Posterior cingulate gyrus (tissue), 11 donors: ENCODE measurements at places on chromosomes 2 and 18.
A peak's percentile ranks its signal among the peaks of the same experiment; 100 is the strongest.

DNA sequence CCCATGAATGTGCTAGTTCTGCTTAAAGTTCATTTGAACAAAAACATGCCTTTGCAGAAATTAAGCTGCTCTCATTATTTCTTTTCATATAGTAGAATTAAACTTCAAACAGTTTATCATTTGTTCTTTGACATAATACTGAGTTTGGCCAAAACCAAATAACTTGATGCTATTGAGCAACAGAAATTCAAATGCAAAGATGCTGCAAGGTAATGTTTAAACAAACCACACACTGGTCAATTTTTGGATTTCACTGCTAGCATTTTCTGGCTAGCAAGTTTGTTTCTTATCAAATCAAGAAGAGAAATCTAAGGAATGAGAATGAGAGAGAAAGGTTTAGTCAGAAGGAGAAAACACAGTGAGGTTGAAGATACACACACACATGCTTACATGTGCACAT lies 80.0 kb downstream of the LYPD1 start:
- no peak for DNase-seq

DNA sequence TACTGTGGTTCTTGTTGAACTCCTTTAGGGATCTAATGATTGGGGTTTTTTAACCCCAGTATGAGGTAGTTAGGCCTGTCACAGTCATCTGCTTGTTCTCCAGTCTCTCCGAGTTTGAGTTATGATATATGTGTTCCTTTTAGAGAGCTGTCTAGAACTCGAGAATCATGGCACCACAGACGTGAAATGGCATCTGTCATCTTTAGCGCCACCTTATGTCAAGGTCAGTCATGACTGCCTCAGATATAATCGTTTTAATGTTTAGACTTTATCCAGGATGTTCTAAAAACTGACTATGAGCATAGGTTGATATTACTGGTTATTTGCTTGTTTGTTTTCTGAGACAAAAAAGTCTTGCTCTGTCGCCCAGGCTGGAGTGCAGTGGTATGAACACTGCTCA lies 112.2 kb downstream of the CEP192 start:
- no peak for DNase-seq

- DNase-seq: no peak
Measured at GRCh38 chr2:23293063-23293462, 91.9 kb upstream of the KLHL29 start.

DNA sequence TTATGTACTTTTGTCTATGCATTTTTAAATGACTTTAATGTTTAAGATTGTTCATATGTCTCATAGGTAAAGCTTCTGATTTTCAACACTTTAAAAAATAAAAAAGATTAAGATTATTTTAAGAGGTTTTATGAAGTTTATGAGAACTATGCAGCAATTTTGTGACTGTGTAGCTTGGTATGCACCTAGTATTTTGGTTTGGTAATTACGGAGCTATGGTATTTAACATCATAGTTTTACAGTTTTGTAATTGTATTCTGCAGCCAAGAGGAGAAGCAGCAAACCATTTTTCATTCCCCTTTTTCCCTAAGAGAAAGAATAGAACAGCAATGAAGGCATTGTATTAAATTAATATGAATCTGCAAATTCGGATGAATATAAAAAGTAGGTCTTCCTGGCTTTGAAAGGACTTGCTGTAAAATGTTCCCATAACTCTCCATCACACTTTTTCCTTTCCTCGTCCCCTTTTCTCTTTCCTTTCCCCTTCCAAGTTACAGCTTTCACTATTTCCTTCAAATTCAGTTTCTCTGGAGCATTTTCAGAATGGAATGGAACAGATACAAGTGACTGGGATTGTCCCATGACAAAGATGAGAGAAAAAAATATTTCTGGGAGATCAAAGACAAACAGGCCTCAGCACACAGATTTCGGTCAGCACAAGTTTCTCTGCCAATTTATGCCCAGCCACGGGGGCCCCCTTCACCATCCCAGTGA lies 26.1 kb upstream of the PIEZO2 start:
- DNase-seq: no peak

DNA sequence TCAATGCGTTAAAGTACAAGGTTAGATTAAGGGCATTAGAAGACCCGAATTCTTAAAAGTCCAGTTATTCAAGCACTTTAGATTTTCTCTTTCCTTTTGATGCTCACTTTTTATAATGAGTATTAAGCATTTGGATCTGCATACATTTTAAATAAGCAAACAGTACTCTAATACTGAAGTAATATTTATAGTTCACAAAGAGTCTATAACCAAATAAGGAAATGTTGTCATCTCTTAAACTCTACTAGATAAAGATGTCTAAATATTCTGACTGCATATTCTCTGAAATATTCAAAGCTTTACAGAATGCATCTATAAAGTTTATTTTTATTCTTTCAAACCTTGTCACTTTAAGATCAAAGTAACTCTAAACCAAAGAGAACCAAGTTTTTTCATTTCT lies 25.5 kb downstream of the PPP3R1 start:
- DNase-seq: no peak

- no peak for DNase-seq
Measured at GRCh38 chr2:151575338-151575737, 158.9 kb downstream of the NEB start.

GRCh38 chr18:12630136-12630535 lies 27.8 kb downstream of the SPIRE1 start:
- no peak for DNase-seq

GRCh38 chr2:188940171-188940570 lies 34.0 kb upstream of the COL3A1 start:
- no peak for DNase-seq

DNA sequence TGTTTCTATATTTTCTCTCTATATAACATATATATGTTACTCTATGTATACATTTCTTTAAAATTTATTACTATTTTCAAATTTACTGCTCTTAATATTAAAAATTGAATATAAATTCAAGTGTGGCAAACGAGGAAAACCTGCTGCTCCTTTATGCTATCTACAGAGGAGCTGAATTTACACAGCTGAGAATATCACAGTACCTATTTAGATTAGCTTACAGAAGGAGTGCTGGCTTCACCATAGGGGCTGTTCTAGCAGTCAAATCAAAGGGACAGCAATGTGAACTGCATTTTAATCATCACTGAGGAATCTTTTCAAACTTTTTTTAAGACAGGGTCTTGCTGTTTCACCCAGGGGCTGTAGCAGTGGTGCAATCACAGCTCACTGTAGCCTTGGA lies 213.8 kb downstream of the SRBD1 start:
- DNase-seq: no peak

DNA sequence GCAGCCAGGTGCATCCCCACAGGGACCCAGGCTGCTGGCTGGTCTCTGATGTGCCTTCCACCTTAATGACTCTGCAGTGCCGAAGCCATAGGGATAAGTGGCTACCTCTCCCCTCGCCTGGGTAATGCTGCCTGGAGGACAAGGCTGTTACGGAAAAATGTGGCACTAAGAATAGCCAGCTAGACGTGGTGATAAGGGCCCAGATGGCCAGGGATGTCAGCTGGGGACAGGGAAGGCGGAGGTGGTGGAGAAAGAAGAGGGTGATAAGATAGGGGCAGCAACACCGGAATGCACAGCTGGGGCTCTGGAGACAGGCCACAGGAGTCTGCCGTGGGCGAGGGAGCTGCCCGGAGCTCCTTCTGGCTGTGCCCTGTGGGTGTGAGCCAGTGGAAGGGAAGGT lies 170.6 kb downstream of the FHOD3 start:
- no peak for DNase-seq

GRCh38 chr2:207529330-207530159 lies at the start of gene CREB1:
CREB1 (plus strand) TSS chr2:207529962; CDS start chr2:207555636, 25,674 bp downstream.
- peak; percentile 98 for DNase-seq

DNA sequence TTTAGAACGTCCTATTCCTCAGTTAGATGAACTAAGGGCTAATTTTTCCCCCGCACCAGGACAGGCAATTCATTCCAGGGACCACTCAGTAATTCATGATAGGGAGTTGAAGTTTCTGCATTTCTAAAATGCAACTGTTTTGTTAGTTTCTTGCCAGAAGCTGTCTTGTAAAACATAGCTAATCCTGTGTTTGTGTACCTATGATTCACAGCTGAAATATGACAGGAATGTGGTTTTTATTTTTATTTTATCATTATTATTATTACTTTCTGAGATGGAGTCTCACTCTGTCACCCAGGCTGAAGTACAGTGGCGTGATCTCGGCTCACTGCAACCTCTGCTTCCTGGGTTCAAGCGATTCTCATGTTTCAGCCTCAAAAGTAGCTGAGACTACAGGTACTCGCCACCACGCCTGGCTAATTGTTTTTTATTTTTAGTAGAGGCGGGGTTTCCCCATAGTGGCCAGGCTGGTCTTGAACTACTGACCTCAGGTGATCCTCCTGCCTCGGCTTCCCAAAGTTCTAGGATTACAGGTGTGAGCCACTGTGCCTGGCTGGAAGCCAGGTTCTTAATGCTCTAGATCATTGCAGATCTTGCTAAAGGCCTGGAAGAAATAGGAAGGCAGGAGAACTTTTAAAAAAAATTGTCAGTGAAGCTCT lies 154.8 kb upstream of the FHL2 start:
- DNase-seq: no peak

- DNase-seq: no peak
Measured at GRCh38 chr18:48640566-48641270, 101.9 kb downstream of the CTIF start.

GRCh38 chr2:189412330-189412953 lies 28.8 kb upstream of the WDR75 start:
- DNase-seq: peak; percentile 25

GRCh38 chr2:102891296-102891695 lies 129.5 kb downstream of the TMEM182 start:
- DNase-seq: no peak

DNA sequence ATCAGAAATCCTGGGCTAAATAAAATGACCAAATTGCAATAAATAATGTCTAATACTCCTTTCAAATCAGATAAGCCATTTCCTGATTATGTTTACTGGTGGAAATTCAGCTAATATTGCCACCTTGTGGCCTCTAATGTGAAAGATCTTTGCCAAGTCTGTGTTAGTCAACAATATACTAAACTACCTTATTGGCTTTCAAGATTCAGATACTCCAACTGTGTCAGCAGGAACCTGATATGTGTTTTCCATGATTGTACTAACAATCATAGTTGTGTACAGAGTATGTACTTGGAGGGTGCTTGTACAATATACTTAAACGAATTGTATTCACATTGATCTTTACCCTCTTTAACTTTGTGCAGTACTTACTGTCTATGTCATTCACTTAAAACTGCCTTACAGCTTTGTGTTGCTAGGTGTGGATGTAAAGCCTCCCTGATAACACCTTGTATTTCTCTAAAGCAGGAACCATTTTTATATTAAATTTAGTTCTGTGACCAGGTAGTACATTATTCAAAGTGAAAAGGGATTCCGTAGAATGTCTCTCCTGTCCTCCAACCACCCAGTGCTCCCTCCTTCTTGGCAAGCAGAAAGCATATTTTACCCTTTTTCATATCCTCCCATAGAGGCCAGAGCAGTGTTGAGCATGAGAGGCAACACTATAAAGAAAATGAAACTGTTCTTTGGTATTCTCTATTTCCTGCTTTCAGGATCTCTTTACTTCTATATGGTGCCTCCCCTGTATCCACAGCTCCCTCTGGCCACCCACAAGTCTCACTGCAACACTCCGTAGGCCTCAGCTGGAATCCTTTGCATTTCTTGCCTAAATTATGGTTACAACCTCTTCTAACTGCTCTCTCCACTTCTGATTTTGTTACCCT lies 75.2 kb upstream of the C2orf15 start:
- DNase-seq: no peak

- no peak for DNase-seq
Measured at GRCh38 chr2:55025082-55025481, 25.2 kb downstream of the RTN4 start.

DNA sequence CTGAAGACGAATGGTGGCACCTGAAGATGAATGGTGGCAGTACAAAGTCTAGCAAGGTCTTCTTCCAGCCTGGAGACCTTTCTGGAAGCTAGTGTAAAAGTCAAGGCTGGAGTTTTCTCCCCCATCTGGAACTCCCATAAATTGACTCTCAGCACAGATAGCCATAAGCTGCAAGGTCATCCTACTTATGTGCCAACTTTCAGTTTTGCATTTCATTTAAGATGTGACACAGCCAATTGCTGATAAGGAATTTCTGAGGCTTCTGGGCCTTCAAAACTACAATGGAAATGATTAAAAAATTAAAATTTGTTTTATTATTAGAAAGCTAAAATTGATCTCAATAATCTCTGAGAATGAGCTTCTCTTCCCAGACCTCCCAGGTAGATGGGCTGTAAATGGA lies 10.2 kb downstream of the XDH start:
- DNase-seq: no peak

- DNase-seq: no peak
Measured at GRCh38 chr2:45394842-45395241, 216.2 kb downstream of the SRBD1 start.

GRCh38 chr2:102034683-102035548 lies 43.2 kb downstream of the IL1R2 start:
- no peak for DNase-seq

GRCh38 chr2:170365003-170365402 lies 187.1 kb downstream of the MYO3B start:
- DNase-seq: no peak

- no peak for DNase-seq
Measured at GRCh38 chr2:171568089-171568488, 45.8 kb downstream of the CYBRD1 start.

DNA sequence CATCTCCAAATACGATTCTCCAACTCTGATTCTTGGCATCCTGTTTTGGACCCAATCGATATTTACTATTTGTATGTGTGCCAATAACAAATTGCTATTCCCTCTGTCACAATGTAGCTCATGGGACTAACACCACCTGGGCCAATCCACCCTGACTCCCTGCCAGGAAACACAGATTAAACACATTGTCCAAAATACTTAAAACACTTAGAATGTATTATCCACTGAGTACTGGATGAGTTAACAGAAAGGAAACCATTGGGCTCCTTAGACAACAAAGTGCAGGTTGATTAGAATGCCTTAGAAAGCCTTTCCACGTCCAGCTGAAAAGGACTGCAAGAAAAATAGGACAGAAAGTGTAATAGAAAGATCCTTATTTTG lies 79.4 kb upstream of the ARHGAP28 start:
- no peak for DNase-seq

DNA sequence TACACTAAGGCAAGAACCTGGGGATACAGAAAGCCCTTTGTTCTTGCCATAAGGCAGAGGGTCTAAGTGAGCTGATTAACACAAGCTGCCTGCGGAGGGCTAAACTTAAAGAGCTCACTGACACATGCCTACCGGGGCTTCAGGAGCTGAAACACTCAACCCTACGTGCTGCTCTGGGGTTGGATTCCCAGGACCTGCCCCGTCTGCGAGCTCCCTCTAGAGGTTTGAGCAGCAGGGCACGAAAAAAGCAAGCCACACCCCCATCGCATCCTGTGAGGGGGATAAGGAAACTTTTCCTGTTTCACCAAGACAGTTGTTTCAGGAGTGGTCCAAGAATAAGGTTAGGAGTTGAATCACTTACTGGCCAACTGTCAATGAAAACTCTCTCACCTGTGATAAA lies 562.1 kb downstream of the TMX3 start:
- DNase-seq: no peak
